Pancreas (tissue), 10 donors: ENCODE measurements at places on chromosomes 16 and 17. TPM values are rescaled to one million over a fixed set of nuclear protein-coding genes. Genes with fewer than 3 reads are reported as not detected.

DNA sequence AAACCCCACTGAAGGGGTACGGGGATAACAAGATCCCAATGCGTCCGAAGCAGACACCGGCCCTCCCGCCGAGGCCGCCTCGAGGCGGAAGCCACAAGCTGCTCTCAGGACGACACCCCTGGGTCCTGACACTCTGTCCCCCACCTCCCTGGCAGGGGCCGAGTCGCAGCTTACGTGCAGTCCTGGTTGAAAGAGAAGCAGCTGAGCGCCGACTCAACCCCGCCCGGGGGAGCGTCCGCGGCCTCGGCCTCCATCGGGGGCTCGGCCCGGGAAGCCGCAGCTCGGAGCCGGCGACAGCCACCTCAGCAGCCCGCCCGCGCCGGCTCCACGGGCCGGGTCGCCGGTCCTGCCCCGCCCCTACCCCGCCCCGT lies at the start of gene WIPI1:
WIPI1 (minus strand) TSS at position 329 of the 371 bp plus-strand sequence; CDS start at position 254, 75 bp downstream.
- H3K27ac ChIP-seq, result peak within 1 kb of the TSS; percentile 63
- no peaks in the 10 kb centered on the region for H3K36me3 ChIP-seq
- no peaks in the 10 kb centered on the region for H3K27me3 ChIP-seq
- H3K4me3 ChIP-seq, result peak within 1 kb of the TSS; percentile 46
- peaks cover 5% of the 10 kb centered on the region for H3K4me1 ChIP-seq
- DNase-seq, result no peak

GRCh38 chr16:66740010-66740409 lies 11.4 kb downstream of the DYNC1LI2 start:
- no peak for DNase-seq
- H3K4me1 ChIP-seq, result peaks cover 26% of the 10 kb centered on the region
- no peak overlapping the region for H3K27ac ChIP-seq
- H3K4me3 ChIP-seq, result no peak overlapping the region

DNA sequence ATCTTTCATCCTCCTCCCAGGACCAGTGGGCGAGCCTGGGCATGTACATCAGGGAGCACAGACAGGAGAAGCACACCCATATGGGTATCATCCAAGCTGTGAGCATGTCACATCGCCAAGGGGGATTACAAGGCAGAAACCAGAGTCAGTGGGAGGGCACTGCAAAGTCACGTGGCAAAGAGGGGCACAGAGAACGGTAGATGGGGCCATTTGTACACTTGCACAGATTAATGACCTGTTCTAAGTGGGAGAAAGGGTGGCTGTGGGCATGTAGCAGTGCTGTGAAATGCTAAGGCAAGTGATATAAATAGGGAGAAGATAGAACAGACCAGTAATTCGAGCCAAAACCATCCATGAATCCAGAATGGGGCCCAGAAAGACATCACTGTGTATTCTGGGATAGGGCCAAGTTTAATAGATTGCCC lies 265.0 kb downstream of the CPPED1 start:
- H3K36me3 ChIP-seq, result no peaks in the 10 kb centered on the region
- no peak overlapping the region for H3K4me3 ChIP-seq
- DNase-seq, result no peak
- no peaks in the 10 kb centered on the region for H3K4me1 ChIP-seq

GRCh38 chr16:62363501-62363900 lies 327.3 kb upstream of the CDH8 start:
- no peak overlapping the region for H3K27ac ChIP-seq
- no peaks in the 10 kb centered on the region for H3K27me3 ChIP-seq
- no peak for DNase-seq
- H3K4me3 ChIP-seq, result no peak overlapping the region
- H3K4me1 ChIP-seq, result no peaks in the 10 kb centered on the region

DNA sequence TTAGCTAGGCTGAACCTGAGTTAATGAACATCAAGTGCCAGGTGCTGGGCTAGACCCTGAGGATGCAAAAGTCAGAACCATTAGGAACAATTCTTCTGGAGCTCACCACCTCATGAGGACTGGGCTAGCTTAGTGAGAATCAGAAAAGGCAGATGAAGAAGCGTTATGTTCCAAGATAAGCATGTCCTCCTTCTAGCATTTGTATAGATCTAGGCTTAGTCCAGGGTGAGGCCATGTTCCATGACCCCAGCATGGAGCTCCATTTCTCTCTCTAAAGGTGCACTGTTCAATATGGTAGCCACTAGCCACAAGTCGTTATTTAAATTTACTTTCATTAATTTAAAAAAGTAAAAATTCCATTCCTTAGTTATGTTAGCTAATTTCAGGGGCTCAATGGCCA lies 365.3 kb upstream of the CCL2 start:
- H3K27me3 ChIP-seq, result no peaks in the 10 kb centered on the region
- H3K36me3 ChIP-seq, result no peaks in the 10 kb centered on the region
- H3K4me1 ChIP-seq, result no peaks in the 10 kb centered on the region
- H3K27ac ChIP-seq, result no peak overlapping the region
- no peak overlapping the region for H3K4me3 ChIP-seq

GRCh38 chr17:40557531-40558299 lies 7.6 kb downstream of the CCR7 start:
- no peak overlapping the region for H3K4me3 ChIP-seq
- H3K4me1 ChIP-seq, result peaks cover 3% of the 10 kb centered on the region
- H3K36me3 ChIP-seq, result no peaks in the 10 kb centered on the region

GRCh38 chr17:82943751-82944150 lies 103.9 kb upstream of the ZNF750 start:
- peak; percentile 23 for DNase-seq
- H3K4me3 ChIP-seq, result no peak overlapping the region
- no peaks in the 10 kb centered on the region for H3K27me3 ChIP-seq
- no peaks in the 10 kb centered on the region for H3K4me1 ChIP-seq
- no peak overlapping the region for H3K27ac ChIP-seq

DNA sequence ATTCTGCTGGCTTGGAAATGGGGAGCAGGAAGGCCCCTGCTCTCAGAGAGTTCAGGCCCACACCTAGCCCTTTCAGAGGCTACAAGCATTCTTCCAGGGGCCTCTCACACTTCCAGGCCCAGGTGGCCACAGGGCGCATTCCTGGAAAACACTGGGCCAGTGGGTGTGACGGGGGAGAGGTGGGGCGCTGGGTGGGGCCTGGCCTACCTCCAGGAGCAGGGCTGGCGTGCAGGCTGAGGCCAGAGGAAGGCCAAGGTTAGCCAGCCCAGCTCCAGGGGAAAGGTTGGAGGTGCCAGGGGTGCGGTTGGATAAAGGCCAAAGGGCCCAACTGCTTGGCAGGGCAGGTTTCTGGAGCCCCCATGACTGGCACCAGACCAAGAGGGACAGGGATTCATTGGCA lies 198.2 kb downstream of the MAF start:
- H3K27me3 ChIP-seq, result no peaks in the 10 kb centered on the region
- H3K4me1 ChIP-seq, result no peaks in the 10 kb centered on the region
- H3K4me3 ChIP-seq, result no peak overlapping the region
- H3K27ac ChIP-seq, result no peak overlapping the region
- no peak for DNase-seq

DNA sequence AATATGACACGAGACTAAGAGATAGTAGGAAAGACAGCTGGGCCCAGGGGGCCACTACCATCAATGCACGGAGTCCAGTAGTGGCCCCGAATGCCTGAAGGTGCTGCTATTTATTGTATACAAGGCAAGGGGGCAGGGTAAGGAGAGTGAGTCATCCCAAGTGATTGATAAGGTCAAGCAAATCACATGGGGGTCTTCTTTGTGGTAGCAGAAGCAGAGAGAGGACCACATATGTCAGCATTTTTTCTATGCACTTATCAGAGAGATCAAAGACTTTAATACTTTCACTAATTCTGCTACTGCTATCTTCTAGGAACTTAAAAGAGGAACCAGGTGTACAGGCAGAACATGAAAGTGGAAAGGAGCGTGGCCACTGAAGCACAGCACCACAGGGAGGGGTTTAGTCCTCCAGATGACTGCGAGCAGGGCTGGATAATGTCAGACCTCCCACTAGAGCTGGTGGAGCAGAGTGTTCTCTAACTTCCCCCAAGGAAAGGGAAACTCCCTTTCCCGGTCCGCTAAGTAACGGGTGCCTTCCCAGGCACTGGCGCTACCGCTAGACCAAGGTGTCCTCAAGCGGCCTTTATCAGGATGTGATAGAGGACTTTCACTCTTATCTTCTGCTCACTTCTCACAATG lies 26.4 kb upstream of the ARL4D start:
- H3K4me3 ChIP-seq, result no peak overlapping the region
- DNase-seq, result peak; percentile 44
- no peaks in the 10 kb centered on the region for H3K27me3 ChIP-seq
- H3K4me1 ChIP-seq, result peaks cover 37% of the 10 kb centered on the region
- no peaks in the 10 kb centered on the region for H3K36me3 ChIP-seq

GRCh38 chr17:59485015-59485414 lies 80.4 kb upstream of the DHX40 start:
- H3K4me1 ChIP-seq, result no peaks in the 10 kb centered on the region
- no peak overlapping the region for H3K27ac ChIP-seq
- H3K36me3 ChIP-seq, result no peaks in the 10 kb centered on the region
- no peak for DNase-seq

The MT3 gene
- total RNA-seq, result not detected

The DNASE1L2 gene
- 0.31 TPM for total RNA-seq

The KRT33B gene
- total RNA-seq, result not detected

The KRT35 gene
- total RNA-seq, result not detected
